Stimulated activated CD8-positive, alpha-beta memory T cell treated with anti-CD3 and anti-CD28 coated beads, Interleukin-15, amount 100 ng/mL, for 4 hours (primary cell): ENCODE measurements at places on chromosomes 6 and 20.

- no peak for DNase-seq
These were observed 237.9 kb upstream of the SOX4 start for GRCh38 chr6:21355638-21356037.

GRCh38 chr6:70636596-70636995 is 31.1 kb upstream of the SMAP1 start:
- DNase-seq, result no peak

- DNase-seq, result no peak
These were observed 510.2 kb upstream of the SULF2 start for GRCh38 chr20:48295445-48295903.

DNA sequence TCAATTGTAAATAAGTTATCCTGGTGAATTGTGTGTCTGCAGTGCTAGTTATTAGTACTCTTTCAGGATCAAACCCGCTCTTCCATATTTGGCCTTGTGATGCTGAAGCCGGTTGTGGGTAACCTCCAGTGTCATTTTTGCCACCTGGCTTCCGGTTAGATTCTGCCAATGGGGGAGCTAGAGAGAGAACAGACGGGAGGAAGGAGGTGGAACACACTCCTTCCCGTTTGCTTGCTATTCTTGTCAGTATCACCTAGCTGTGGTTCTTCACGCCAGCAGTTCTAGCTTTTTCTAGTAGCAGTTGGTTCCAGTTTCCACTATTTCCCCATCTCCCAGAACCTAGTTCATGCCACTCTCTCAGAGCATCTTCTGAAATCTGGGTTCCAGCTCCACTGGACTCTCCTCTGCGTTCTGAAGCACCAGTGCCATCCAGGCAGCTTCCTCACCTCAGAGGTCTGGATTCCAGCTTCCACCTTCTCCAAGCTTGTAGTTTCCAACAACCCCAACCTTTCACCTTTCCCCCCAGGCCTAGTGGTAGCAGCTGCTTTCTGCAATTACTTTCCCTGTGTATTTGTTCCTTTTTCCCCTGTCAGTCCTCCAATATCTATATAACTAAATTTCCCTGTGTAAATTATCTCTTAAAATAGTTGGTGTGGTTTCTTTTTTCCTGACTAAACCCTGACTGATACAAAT is 46.9 kb upstream of the LOC128125822 start:
- no peak for DNase-seq

GRCh38 chr6:22110061-22110460 is 186.8 kb downstream of the PRL start:
- DNase-seq, result no peak

DNA sequence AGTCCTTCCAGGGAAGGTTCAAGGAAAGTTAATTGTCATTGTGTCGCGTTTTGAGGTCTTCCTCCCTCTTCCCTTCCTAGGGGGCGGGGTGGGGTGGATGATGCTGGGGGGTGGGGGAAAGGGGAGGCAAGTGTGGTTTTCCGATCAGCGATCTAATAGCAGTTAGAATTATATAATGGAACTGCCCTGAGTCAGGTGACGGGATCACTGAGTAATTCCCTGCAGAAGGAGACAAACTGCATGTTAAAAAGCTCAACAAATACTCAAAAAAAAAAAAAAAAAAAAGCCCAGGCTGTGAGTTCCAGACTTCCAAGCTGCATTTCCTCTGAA is 240.4 kb downstream of the PHACTR1 start:
- no peak for DNase-seq

DNA sequence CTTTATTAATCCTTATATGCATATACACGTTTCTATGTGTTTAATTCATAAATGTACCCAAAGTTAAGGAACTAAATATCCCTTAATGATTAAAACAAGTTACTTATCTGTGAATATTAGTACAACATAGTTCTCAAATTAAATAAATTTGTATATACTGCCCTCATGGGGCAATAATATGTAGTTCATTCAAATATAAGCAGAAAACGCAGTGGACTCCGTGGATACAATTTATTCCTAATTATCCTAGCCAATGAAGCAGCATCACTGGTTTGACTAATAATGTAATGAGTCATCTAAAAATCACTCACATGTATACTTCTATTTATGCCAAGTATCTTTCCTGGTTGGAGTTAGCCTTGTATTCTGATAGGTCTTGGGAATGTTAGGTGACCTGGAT is 111.6 kb downstream of the TBC1D32 start:
- no peak for DNase-seq

DNA sequence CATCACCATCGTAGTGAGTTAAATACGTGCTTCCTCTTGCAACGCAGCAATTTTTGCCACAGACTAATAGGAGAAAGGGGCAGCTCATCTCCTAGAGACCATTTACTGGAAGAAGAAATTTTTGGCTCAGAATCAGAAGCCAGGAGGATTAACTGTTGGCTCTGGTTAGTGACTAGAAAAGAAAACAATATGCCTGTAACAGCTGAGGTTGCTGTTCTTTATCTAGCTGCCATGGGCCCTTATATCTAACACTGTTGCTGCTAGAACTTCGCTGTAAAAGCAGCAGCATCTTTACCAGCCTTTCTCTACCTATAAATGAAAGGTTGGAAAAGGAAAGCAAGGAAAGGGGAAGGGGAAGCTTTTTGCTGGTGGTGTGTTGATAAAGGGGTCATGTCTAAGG is 65.9 kb downstream of the FAM135A start:
- no peak for DNase-seq

DNA sequence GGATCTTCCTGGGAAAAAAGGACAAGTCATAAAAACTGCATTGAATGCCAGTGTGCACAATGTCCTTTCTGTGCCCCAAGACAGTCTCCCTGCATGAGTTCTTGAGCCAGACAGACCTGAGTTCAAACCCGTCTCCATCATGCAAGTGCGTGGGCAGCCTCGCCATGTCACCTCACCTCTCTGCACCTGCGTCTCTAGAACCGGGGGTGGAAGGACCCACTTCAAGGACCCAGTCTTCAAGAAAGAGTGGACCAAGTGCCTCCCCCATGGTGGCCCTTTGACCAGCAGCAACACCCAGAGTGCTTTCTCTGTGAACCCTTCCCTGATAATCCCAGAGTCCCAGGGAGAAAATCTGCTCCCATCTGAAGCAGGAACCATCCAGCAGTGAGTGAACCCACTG is 23.5 kb upstream of the ANGPT4 start:
- DNase-seq, result no peak

DNA sequence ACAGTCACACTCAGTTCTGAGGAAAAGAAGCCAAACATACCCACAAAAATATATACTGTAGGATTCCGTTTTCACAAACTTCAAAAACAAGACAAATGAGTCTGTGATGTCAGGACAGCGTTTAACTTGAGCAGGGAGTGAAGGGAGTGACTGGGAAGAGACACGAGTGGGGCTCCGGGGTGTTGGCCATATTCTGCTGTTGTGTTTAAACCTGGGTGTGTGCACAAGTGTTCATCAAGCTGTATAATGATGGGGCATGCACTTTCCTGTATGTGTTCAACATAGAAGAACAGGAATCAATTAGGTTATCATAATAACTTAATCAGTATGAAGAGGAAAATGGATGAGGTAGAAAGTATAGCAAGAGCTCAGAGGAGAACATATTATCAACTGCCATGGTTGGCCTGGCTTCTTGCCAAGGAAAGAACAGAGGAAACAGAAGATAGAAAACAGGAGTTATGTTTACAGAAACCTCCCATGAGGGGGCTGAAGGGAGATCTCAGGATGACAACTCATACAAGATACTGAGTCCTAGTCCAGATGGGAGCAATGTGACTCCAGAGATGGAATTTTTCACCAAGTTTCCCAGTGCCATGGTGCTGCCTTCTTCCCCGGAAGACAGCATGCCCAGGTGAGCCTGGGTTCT is 15.1 kb upstream of the AFDN start:
- no peak for DNase-seq

- no peak for DNase-seq
These were observed 5.8 kb downstream of the TUBB start for GRCh38 chr6:30725713-30726505.

DNA sequence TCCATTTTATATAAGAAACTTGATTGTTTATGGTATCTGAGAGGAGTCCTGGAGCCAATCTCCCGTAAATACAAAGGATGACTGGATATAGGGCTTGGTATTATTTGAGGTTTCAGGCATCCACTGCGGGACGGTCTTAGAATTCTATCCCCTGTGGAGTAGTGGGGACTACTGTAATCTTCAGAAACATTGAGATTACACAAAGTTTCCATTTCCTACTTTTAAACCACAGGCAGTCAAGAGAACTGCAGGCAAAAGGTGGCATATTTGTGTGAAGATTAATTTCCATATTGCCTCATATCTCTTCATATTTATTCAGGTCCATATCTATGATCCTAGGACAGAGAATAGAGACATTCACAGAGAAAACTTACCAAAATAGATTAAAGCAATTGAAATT is 586.2 kb downstream of the PHF3 start:
- DNase-seq, result no peak

DNA sequence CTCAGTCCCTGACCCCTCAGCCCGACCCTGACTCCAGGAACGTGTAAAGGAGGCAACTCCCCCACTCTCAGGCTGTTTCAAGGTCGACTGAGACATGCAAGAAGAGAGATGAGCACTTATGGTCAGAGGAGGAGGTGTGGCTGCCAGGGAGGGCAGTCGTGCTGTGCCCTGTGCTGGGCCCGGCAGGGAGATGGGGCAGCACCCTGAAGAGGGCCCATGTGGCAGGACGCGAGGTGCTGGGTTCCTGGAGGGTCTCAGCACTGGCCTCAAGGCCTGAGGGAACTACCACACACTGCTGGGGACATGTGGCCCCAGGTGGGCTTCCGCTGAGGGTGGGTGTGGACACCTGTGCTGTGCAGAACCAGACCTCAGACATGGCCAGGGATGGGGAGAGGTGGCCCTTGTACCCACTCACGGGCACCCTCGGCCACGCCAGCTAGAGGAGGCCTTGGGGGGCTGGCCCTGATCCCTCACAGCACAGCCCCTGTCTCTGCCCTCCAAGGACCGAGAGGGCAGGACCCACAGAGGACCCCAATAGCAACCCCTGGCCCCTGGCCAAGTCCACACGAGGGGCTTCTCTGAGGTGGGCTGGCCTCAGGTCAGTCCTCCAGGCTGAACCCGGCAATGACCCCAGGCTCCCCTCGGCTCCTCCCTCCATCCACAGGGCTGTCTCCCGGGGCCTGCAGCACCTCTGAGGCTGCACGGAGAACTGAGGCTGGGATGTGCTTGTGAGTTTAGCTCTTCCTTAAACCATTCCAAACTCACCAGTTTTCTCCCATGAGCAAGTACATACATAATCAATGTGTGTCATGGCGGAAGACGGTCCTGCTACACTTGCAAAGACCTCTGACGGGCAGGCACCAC is 8.7 kb downstream of the SLC2A4RG start:
- DNase-seq, result no peak

DNA sequence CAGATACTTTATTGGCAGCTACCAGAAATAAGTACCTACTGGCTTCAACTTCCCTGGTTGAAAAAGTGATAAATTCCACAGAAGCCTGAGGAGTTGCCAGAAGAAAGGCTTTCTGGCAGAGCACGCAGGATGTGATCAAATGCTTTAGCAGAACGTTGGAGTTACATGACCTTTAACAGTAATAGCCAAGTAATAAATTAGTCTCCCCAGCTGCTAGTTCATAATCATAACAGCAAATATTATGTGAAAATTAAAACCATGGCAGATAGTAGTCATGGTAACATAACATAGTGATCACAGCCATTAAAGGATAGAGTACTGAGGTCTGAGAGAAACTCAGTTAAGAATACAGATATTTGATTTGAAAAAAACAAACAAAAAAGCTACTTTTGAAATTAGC is 567.7 kb downstream of the ADGRB3 start:
- DNase-seq, result no peak

DNA sequence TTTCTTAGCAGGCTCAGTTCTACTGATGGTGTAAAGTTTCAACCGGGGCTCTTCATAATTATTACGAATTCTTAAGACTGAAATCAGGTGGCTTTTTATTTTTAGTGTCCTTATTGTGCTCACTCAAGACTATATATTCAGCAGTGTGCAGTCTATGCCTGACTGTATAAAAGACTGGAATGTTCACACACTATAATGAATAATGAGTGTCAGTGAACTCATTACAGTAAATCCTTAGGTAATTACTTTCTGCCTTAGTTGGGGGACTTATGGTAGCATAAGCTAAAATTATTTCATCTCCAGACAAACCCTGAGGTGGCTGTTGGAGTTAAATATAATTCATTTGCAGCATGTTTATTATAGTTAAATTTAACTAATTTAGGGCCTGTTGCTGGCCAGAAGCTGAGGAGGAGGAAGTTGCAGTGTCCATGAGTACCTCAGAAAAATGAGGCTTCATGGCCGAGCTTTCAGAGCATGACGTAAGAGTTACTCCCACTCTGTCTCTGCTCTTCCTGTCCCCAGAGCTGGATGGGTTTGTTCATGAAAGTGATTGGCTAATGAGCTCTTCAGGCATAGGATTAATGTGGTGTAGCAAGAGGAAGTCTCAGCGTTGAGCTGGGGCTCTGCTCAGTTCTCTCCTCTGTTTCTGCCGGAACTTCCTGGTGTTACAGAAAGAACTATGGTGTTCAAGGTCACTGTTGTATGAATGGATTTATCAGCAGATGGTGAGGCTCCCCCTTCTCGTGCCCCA is 335.7 kb downstream of the NRN1 start:
- no peak for DNase-seq

DNA sequence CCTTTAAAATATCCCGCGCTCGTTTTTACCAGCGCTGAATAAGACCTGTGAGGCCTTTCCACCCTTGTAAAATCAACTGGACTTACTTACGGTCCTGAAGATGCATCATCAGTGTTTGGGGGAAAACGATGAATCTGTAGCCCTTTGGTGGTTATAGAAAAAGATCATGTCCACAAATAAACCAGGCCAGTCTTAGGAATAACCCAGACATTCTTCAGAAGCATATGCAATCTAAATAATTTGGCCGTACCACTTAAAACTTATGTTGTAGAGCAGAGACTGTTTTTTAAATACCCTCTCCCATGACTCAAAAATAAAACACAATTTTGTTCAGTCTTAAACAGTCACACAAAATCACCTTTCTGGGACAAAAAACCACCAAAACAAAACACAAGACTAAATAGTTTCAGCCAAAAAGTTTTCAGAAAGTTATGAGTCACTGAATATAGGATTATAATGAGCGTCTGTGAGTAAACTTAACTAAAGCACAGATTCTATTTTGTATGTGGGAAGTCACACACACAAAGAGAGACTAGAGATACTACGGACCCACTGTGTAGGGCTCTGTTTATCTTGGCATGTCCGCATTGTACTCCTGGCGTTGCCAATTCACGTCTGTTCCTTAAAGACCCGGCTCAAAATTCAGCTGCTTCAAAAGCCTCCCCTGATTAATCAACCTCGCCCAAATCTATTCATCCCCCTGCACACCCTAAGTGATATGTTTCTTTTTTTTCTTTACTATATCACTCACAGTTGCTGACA is 26.5 kb upstream of the SMOC2 start:
- DNase-seq, result no peak

DNA sequence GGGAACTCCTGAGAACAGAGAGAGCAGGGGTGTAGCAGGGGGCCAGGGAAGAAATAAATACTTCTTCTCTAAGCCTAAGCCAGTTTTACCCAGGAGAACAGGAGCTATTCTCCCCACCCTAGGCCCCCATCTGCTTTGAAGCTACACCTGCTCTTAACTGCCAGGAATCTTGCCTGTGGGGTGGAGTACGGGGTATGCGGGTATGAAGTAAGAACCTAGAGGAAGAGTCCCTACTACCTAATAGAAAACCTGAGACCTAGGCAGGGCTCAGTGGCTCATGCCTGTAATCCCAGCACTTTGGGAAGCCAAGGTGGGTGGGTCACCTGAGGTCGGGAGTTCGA is 1.5 kb downstream of the SLC29A1 start:
- DNase-seq, result no peak
